ENCODE measurements at places on chromosomes 6 and 20. TPM values are rescaled to one million over a fixed set of nuclear protein-coding genes. Genes with fewer than 3 reads are reported as not detected.

SPO11 gene
- not detected for total RNA-seq

- H3K27ac ChIP-seq: no peak overlapping the region
- DNase-seq: no peak
- no peaks in the 10 kb centered on the region for H3K4me1 ChIP-seq
- no peaks in the 10 kb centered on the region for H3K36me3 ChIP-seq
- H3K4me3 ChIP-seq: no peak overlapping the region
Measured at GRCh38 chr6:84455511-84456029, 228.1 kb upstream of the CEP162 start.

DNA sequence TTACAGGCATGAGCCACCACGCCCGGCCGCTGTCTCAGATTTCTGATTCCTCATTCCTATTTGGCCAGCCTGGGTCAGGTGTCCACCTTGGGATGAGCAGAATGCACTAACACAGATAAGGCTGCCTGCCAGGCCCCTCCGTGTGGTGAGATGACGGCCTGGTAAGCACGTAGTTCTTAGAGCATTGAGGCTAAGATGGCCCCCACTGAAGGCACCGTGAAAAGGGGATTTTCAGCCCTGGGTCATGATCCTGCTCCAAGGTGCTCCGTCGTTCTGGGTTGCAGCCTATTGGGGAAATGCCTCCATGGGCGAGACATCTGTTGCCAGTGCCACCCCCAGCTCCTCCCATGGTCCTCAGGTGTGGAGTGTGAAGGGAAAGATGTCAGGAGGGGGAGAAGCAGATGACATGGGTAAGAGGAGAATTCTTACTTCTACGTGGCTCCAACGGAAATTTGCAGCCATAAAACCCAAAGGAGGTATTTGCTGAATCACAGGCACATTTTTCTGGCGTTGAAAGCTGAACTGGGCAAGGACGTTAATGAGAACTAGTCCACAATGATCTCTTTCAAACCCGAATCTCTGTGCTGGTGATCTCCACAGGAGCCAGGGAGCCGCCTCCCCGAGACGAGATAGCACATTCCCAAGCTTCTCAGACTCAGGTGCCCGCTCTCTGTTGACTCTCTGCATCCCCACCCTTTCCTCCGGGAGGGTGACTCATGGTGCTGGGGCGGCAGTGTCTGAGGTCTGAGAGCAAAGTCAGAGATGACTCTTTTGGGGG lies 34.0 kb upstream of the BMP6 start:
- H3K27me3 ChIP-seq: peaks cover 4% of the 10 kb centered on the region
- no peak overlapping the region for H3K27ac ChIP-seq
- H3K4me3 ChIP-seq: no peak overlapping the region
- no peaks in the 10 kb centered on the region for H3K36me3 ChIP-seq
- DNase-seq: peak; percentile 50

DNA sequence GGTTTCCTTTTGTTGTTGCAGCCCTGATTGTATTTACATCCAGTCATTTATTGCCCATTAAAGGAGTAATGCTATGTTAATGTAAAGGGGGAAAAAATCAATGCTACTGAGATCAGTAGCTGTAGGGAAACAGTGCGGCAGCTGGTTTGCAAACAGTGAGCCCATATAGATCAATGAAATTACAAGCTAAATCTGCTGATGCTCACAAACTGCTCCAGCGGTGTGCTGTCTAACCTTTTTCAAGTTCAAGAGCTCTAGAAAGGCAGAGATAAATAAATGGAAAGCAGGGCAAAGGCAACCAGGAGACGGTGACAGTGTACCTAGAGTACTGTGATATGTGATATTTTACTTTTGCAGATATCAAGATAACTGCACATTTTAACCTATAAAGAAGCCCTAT lies 449.0 kb upstream of the MMS22L start:
- no peaks in the 10 kb centered on the region for H3K36me3 ChIP-seq
- no peak for DNase-seq
- H3K4me1 ChIP-seq: no peaks in the 10 kb centered on the region
- H3K4me3 ChIP-seq: no peak overlapping the region
- no peak overlapping the region for H3K27ac ChIP-seq
- H3K27me3 ChIP-seq: no peaks in the 10 kb centered on the region

- H3K4me3 ChIP-seq: peak within 1 kb of the TSS; percentile 78
- peaks cover 17% of the 10 kb centered on the region for H3K27me3 ChIP-seq
- DNase-seq: peak; percentile 48
- H3K4me1 ChIP-seq: peaks cover 6% of the 10 kb centered on the region
- peak within 1 kb of the TSS; percentile 68 for H3K27ac ChIP-seq
- H3K36me3 ChIP-seq: peaks cover 8% of the 10 kb centered on the region
Measured at GRCh38 chr6:43228951-43229802, at the start of gene DNPH1. DNPH1 (minus strand) TSS chr6:43229481; CDS start chr6:43229456, 25 bp downstream.

- H3K36me3 ChIP-seq: no peaks in the 10 kb centered on the region
- no peak for DNase-seq
- no peak overlapping the region for H3K27ac ChIP-seq
- no peak overlapping the region for H3K4me3 ChIP-seq
- no peaks in the 10 kb centered on the region for H3K27me3 ChIP-seq
- H3K4me1 ChIP-seq: no peaks in the 10 kb centered on the region
Measured at GRCh38 chr6:21478411-21478810, 115.1 kb upstream of the SOX4 start.

GRCh38 chr6:43921548-43922425 lies 151.8 kb downstream of the VEGFA start:
- no peak overlapping the region for H3K4me3 ChIP-seq
- no peaks in the 10 kb centered on the region for H3K27me3 ChIP-seq
- peaks cover 26% of the 10 kb centered on the region for H3K4me1 ChIP-seq
- no peaks in the 10 kb centered on the region for H3K36me3 ChIP-seq
- no peak overlapping the region for H3K27ac ChIP-seq

DNA sequence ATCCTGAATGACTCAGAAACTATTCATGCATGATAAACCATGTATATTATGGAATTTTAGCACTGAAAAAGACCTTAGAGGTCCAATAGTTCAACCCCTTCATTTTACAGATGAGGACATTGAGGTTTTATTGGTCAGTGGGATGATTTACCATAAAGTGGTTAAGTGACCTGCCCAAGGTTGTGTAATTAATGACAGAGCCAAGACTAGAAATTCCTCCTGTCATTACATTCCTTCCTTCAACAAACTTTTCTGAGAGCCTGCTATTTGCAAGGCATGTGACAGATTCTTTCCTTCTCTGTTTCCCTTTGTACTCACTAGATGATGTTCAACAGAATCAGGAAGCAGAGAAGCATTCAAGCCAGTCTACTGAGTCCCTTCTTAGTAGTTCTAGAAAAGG lies 170.7 kb upstream of the KCNK16 start:
- no peaks in the 10 kb centered on the region for H3K4me1 ChIP-seq
- no peak overlapping the region for H3K4me3 ChIP-seq
- no peak overlapping the region for H3K27ac ChIP-seq
- H3K27me3 ChIP-seq: no peaks in the 10 kb centered on the region
- no peak for DNase-seq

DNA sequence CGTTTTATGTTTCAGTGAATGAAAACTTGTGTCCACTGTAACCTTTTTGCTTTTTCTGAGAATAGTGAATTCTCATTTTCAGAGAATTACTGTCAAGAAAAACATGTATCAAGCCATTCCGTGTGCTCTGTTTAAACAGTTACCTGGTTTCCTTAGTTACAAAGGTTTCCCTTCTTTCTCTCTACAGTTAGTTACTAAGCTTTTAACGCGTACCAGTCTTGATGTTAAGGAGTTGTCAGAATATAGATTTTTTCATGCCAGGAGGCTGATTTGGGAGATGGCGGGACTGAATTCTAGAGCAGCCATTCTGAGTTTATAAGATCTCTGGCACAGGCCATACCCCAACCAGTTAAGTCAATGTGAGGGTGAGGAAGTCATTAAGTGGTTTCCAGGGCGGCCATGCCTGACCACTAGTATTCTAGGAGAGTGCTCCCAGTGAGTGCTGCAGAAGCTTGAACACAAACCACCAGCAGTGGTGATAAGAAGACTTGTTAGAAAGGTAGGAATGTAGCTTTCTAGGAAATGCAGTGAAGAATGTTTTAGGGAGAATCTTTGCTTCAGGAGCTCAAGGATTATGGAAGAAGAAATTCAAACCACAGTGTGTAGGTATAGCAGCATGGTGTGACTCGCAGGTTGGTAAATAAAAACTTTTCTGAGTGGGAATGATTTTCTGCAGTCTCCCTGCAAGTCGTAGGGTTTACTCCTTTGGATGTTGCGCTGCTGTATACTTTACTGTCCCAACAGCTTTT lies 112.9 kb downstream of the JARID2 start:
- peaks cover 19% of the 10 kb centered on the region for H3K4me1 ChIP-seq
- H3K4me3 ChIP-seq: no peak overlapping the region
- H3K36me3 ChIP-seq: no peaks in the 10 kb centered on the region
- DNase-seq: peak; percentile 46

GRCh38 chr6:134103006-134103405 lies 50.6 kb upstream of the SLC2A12 start:
- DNase-seq: no peak
- peaks cover 6% of the 10 kb centered on the region for H3K27me3 ChIP-seq
- H3K36me3 ChIP-seq: no peaks in the 10 kb centered on the region
- H3K27ac ChIP-seq: no peak overlapping the region

Measured in IMR-90 (cell line).